Endothelial cell (in vitro differentiated cells): ENCODE measurements at places on chromosomes 5 and 9.

GRCh38 chr5:116032094-116032517, at the start of gene ARL14EPL:
ARL14EPL (plus strand) TSS chr5:116032472; CDS start chr5:116051466, 18,994 bp downstream.
- DNase-seq, result no peak

DNA sequence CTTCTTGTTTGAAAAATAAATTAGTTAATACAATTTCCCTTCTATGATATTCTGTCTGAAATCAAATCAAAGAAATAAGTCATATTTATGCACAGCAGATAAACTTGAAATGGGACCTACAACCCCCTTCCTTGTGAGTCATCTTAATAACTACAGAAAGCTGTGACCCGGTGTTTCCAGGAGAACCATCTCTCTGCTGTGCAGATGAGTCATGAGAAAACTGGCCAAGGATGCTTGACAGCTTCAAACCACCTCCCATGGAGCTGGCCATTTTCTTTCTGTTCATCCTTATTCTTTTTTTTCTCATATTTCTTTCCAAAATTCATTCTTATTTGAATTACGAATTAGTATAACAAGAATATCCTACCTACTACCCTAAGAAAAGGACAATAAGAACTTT, 43.4 kb upstream of the NR4A3 start:
- DNase-seq, result no peak

DNA sequence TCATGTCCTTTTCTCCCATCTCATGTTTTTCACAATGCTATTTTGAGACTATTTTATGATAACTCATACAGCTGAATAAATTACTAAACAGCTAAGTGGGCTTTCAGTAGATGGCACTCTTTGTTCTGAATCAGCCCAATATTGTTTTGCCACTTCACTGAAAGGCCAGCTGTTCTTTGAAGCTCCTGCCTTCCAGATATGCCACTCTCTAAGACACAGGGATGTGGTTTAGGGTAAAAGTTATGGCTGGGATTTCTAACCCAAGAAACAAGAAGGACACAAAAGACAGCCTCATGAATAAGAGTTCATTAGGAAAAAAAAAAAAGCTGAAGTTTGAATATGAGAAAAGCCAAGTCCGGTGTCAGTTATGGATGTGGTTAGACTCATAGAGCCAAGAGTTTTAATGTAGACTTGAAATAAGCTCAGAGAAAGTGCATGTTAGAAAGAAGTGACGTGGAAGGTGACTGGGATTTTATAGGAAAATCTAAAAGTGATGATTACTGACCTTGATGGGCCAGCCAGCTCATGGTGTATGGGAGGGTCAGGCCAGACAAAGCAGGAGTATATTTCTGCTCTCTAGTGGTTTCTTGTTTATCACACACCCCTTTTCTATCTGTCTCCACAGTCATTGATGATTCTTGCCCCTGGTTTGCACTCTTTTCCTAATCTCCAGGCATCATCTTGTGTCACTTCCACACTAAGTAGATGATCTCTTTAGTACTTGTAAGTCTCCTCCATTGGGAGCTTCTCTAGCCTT, 488.5 kb downstream of the NR2F1-AS1 start:
- DNase-seq, result no peak

DNA sequence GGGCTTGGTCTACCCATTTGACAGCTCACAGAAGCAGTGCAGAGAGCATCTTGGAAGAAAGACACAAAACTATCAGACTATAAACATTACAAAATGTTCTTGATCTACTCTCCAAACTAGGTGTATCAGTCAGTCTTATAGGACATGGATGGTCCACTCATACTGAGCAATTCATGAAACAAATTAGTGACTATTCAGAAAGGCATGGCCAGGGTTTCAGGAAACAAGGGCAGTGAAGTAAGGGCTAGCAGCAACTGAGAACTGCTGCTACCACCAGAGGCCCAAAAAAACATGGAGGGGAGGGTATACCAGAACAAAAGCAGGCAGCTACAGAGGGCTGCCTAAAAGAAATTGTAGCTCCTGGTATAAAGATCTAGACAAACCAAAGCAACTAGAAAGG, 287.0 kb downstream of the PIK3R1 start:
- no peak for DNase-seq
